ENCODE measurements at places on chromosomes 2 and 18. TPM values are rescaled to one million over a fixed set of nuclear protein-coding genes. Genes with fewer than 3 reads are reported as not detected.

- DNase-seq = no peak
These were observed 126.4 kb downstream of the KCTD1 start for GRCh38 chr18:26421931-26422330.

GRCh38 chr2:9806656-9807055 lies 36.6 kb upstream of the TAF1B start:
- no peak for DNase-seq

VWC2L gene
- not detected for total RNA-seq

GREB1L gene
- 0.05 TPM for total RNA-seq
